Daoy (cell line): ENCODE measurements at places on chromosomes 5 and 9. TPM values are rescaled to one million over a fixed set of nuclear protein-coding genes. Genes with fewer than 3 reads are reported as not detected.

DNA sequence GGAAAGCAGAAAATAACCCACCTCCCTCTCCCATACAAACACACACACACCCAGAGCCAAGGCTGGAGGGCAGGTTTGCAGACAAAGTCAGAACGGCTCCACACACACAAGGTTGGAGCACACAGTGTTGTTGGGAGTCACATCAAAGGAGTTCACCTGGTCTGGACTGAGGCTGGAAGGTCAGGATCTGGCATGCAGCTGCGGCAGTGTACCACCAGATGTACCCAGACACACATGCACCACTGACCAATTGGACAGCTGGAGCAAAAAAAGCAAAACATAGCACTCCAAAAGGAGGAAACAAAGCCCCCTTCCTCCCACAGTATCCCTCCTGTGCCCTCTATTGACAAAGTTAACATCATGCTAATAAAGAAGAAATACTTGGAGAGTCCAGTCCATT lies 94.6 kb upstream of the KIF2A start:
- DNase-seq, result no peak

CCDC180 gene
- total RNA-seq, result 1.3 and 1.9 TPM in 2 replicates

DNA sequence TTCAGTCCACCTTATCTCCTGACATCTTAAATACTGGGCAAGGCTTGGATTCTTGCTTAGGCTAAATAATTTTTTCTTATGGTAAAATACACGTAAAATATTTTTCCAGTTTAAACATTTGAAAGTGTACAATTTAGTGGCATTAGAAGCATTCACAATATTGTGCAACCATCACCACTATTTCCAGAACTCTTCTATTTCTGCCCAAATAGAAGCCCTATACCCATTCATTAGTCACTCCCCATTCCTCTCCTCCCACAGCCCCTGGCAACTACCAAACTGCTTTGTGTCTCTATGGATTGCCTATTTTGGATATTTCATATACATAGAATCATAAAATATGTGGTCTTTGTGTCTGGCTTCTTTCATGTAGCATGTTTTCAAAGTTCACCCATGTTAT lies 57.6 kb downstream of the IL31RA start:
- DNase-seq, result no peak

USP20 gene
- total RNA-seq, result 5.5 and 9.1 TPM in 2 replicates

GRCh38 chr5:32147236-32147635 lies 26.9 kb downstream of the GOLPH3 start:
- no peak for DNase-seq

MARCHF3 gene
- 7.5 and 9.9 TPM in 2 replicates for total RNA-seq

DNA sequence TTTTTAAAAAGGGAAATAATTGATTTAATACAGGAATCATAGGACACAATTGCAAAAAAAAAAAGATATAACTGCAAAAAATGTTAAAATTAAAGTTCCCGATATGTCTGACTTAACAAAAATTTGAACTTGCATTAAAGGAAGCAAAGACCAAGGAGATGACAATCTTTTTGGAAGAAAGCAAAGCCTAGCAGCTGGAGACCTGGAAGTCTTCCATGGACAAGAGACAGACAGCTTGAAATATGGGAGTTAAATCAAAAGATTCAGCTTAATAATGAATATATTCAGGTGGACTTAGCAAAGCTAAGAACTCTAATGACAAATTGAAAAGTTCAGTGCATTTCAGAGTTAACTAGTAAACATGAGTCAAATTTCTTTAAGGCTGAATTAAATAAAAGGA lies 568.7 kb upstream of the RGMB start:
- DNase-seq, result no peak

ENG gene
- total RNA-seq, result 2.6 and 4.1 TPM in 2 replicates

- DNase-seq, result no peak
Observed at GRCh38 chr9:76699971-76700370, 64.3 kb upstream of the PCA3 start.

MYOZ3 gene
- total RNA-seq, result 0.09 TPM in 1 of 2 replicates, not detected in the other

- no peak for DNase-seq
Observed at GRCh38 chr9:33459115-33459514, 11.7 kb upstream of the AQP3 start.

DNA sequence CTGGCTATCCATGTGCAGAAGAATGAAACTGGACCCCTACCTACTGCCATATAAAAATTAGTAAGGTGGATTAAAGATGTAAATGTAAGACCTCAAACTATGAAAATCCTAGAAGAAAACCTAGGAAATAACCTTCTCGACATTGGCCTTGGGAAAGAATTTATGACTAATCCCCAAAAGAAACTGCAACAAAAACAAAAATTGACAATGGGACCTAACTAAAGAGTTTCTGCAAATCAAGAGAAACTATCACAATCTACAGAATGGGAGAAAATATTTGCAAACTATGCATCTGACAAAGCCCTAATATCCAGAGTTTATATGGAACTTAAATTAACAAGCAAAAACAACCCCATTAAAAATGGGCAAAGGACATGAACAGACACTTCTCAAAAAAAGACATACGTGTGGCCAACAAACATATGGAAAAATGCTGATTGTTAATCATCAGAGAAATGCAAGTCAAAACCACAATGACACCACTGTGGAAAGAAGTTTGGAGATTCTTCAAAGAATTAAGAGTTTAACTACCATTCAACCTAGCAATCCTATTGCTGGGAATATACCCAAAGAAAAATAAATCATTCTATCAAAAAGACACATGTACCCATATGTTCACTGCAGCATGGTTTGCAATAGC lies 98.5 kb downstream of the NR3C1 start:
- DNase-seq, result no peak

GRCh38 chr5:88682881-88683361 lies 200.1 kb downstream of the MEF2C start:
- no peak for DNase-seq

ECSCR gene
- total RNA-seq, result 0.23 and 2.4 TPM in 2 replicates

MZB1 gene
- not detected in 2 replicates for total RNA-seq

F12 gene
- 8.6 and 9.6 TPM in 2 replicates for total RNA-seq

DOK3 gene
- total RNA-seq, result 3.7 and 3.9 TPM in 2 replicates

ARID3C gene
- total RNA-seq, result not detected in 2 replicates

SPARC gene
- 364 and 386 TPM in 2 replicates for total RNA-seq

DNA sequence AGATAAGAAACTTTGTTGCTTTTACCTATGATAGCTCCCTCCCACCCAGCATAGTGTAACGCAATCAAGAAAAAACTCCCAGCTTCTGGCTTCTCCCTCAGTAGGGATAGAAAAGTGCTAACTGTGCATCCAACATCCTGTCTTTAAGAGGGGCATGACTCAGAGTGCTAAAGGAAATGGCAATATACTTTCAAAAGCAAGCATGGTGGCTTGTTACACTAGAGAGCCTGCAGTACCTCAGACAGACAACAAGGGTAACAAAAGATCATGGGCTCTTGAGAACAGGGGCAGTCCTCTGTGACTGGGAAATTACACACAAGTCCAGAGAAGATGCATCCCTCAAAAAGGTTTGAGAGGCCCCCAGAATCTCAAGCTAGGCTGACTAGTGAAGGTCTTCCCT lies 37.8 kb downstream of the PRELID2 start:
- DNase-seq, result peak; percentile 65

MOB3B gene
- 0.83 and 0.91 TPM in 2 replicates for total RNA-seq

MLANA gene
- not detected in 2 replicates for total RNA-seq

DMAC1 gene
- 17.3 and 24.7 TPM in 2 replicates for total RNA-seq

DNA sequence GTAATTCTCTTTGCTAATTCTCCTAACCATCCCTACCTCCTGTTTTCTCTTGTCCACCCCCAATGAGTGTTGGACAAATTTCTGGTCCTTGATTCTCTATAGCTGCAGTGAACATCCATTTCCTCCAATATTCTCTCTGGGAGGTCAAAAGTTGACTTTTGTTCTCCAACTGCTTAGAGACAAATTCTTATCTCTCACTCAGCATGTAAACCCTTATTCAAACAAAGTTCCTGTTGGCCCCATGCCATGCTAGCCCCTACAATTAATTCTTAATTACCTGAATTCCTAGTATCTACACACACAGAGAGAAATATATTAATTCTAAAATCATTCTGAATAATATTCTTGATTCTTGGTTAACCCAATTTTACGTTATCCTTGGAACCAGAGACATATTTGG lies 472.9 kb upstream of the ACTBL2 start:
- no peak for DNase-seq

DNA sequence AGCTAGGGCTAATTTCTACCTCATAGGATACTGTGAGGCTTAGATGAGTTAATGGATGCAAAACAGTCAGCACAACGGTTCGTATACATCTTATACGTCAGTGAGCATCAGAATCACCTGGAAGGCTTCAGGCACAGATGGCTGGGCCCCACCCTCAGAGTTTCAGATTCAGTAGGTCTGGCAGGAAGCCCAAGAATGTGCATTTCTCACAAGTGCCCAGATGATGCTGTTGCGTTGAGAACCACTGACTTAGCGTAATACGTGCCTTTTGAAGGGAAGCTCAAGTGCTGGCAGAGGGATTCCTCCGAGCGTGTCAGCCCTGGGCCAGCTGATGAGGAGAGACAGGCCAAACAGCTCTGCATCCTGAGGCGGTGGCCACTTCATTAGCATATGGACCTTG lies 117.1 kb upstream of the WWC1 start:
- peak; percentile 32 for DNase-seq

GRCh38 chr9:29511680-29512079 lies 1938.4 kb upstream of the C9orf72 start:
- no peak for DNase-seq

DNA sequence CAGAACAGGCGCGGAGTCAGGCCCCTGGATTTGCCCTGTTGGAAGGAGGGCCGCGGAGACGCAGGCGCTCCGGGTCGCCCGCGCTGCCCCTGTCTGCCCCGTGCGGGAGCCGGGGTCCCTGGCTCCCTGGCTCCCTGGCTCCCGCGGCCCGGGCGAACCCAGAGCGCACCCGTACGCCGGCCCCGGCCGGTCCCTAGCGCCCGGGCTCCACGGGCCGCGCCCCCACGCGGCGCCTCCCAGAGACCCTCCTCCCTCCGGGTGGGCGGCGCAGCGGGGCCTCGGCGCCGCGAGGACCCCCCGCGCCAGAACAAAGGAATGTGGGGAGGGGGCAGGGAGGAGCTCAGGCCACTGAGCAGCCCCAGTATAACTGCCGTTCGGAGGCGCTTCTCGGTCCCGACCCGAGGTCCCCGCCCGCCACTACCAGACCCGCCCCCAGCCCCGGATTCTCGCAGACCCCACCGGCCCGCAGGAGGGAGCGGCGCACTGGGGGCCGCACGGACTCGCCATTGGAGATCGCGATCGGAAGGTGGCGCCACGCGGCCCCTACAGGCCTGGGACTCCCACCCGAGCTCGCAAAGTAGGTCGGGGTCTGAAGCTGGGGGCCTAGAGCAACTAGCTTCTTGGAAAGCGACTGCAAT lies 2.4 kb downstream of the NFIL3 start:
- DNase-seq, result peak; percentile 58

GRCh38 chr9:70030156-70030555 lies 13.5 kb upstream of the MAMDC2 start:
- DNase-seq, result no peak

DNA sequence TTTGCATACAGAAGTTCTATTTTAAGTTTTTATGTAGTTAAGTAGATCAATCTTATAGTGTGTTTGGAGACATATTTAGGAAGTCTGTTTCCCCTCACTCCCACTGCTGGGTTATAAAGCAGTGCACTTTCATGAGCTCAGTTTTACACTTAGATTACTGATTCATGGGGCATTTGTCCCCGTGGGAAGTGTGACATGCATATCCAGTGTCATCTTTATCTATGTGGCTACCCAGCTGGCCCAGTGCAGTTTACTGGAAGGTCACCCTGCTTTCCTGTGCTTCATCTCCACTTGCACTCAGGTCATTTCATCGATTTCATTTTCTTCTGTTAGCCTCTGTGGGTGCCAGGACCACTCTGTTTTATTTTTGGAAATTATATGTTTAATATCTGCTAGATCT lies 49.1 kb downstream of the ADCY2 start:
- no peak for DNase-seq

- DNase-seq, result no peak
Observed at GRCh38 chr9:81372628-81373191, 316.6 kb downstream of the TLE1 start.

ANKRD55 gene
- not detected in 2 replicates for total RNA-seq
